ENCODE measurements at places on chromosomes 12 and 14.

DNA sequence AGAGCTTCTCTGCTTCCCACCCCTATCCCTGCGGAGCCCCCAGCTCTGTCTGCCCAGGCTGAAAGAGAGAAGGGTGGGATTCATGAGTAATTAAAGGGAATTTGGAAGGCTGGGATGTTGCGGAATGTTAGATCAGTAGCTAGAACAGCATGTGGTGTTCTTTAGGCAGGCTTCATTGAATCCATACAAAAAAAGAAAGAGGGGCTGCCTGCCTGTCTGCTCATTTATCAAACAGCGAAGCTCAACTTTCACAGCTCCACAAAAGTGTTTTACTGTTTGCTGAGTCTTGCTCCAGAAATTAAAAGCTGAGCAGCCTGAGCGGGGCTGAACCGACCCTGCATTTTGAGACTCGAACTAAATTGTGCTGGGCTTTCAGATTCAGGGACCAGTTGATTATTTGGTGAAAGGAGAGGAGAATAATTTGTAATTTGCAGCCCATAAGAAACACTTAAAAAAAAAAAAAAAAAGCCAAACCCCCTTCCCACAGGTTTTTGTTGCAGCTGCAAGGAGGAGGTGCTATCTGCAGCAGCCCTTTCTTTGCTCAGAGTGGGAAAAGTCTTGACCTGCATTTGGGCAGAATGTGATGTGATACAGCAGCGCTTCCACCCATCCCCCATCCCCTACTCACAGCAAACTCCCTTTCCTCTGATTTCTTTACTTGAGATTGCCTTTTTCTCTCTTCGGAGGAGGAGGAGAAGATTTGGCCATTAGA, 89.7 kb downstream of the RFX4 start:
- no peak for DNase-seq

- no peak for DNase-seq
Measured at GRCh38 chr12:2360630-2361170, 307.9 kb downstream of the CACNA1C start.

DNA sequence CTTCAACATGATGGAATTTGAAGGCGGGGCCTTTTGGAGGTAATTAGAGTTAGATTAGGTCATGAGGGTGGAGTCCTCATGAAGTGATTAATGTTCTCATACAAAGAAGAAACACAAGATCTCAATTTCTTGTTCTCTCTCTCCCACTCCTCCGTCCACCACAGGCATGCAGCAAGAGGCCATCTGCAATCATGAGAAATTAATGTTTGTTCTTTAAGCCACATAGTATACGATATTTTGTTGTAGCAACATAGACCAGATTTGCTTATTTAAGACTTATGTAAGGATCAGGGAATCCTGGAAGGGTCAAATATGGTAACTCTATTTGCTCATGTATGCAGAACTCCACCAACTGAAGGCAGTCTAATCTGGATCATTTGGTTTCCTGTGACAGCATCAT, 429.0 kb downstream of the LRIG3 start:
- DNase-seq = no peak

- no peak for DNase-seq
Measured at GRCh38 chr12:12327802-12328201, 22.2 kb downstream of the MANSC1 start.

GRCh38 chr14:82850576-82850975, 1316.9 kb upstream of the SEL1L start:
- no peak for DNase-seq

- DNase-seq = no peak
Measured at GRCh38 chr14:61454545-61454944, 133.2 kb downstream of the PRKCH start.

DNA sequence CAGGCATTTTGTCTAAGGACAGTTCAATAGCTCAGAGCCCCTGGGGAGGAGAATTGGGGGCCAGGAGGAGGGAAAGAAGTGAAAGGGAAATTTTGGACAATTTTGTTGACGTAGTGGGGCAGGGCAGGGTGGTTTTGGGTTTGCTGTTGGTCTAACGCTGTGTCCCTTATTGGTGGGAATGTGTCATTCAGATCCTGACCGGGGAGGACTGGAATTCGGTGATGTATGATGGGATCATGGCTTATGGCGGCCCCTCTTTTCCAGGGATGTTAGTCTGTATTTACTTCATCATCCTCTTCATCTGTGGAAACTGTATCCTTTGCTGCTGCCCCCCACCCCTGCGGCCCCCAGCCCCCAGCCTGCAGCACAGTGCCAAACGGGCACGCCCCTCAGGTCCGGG, 212.1 kb upstream of the FKBP4 start:
- no peak for DNase-seq

GRCh38 chr14:71451501-71451900, 480.7 kb upstream of the RGS6 start:
- no peak for DNase-seq

DNA sequence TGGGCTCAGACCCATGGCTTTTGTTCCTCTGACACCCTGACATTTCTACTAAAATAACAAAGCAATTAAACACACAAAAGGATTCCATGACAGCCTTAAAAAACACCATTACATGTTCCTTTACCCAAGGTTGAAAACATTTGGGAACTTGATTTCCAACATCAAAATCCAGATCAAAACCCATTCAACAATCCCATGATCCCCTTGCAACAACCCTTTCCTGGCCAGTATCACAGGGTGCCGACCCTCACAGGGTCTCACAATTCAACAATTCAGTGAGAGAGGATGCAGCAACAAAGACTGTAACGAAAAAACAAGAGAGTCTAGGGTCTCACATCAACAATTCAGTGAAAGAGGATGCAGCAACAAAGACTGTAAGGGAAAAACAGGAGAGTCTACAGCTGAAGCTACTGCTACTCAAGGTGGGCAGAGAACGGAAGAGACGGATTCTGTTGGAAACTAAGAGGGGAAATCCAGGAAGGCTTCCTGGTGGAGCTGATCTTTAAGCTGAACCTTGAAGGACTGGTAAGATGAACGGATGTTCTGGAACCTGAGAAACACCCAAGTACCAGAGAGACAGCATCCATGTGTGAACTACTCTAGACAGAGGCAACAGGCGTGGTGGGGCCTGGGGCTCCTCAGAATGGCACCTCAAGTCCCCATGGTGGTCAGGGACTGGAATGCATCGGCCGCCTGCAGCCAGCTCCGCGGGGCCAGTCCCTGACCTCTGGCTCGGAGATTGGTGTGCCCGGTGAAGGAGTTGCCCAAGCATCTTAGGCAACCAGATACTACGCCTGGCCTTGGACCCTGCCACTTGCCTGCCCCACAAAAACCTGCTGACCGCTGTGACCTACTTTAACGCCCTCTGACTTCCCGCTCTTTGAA, 22.7 kb upstream of the ZFP36L1 start:
- DNase-seq = no peak

- no peak for DNase-seq
Measured at GRCh38 chr12:118912697-118913270, 68.6 kb upstream of the SRRM4 start.

DNA sequence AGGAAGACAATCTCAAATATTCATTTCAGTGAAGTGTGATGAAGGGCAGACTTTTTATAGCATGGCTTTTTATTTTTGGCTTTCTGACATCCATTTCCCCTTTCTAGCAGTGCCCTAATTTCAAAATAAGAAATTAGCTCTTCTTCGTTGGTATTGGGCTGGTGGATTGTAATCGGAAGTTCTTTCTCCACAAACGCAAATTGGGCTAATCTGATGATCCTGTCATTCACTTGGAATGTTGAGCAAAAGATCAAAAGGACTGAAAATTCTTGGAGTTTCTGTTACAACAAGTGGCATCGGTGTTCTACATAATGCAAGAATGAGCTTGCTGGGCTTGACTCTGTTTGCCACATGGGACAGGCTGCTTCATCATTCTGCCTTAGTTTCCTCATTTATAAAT, 1182.8 kb downstream of the FLRT2 start:
- DNase-seq = no peak

GRCh38 chr14:47389535-47389934, 285.9 kb downstream of the MDGA2 start:
- no peak for DNase-seq

- DNase-seq = no peak
Measured at GRCh38 chr12:127685931-127686330, 581.0 kb upstream of the TMEM132C start.

- no peak for DNase-seq
Measured at GRCh38 chr14:20642182-20642581, 691 bp upstream of the OR6S1 start.

DNA sequence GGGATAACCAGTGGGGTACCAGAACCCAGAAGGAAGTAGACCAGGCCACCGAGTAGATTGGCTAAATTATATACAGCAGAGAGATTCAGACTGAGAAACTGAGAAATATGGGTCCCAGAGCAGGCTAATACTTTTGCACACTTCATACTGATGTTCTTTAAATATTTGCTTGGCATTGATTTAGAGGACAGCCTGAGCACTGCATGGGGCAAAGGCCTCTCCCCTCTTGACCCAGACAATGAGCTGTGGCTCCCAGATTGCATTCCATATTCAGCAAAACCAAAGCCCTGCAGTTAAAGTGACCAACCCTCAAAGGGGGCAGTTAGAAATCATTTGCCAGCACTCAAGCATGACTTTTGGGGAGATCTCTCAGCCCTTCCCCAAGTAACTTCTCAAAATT, 279.2 kb downstream of the SUDS3 start:
- DNase-seq = no peak

- DNase-seq = no peak
Measured at GRCh38 chr14:79050787-79051727, 880.9 kb downstream of the NRXN3 start.

GRCh38 chr14:104546591-104547309, 32.8 kb upstream of the C14orf180 start:
- DNase-seq = no peak

- DNase-seq = no peak
Measured at GRCh38 chr12:69066492-69067373, 133.8 kb upstream of the CPM start.

- DNase-seq = no peak
Measured at GRCh38 chr12:32739279-32739678, 16.4 kb downstream of the YARS2 start.

DNA sequence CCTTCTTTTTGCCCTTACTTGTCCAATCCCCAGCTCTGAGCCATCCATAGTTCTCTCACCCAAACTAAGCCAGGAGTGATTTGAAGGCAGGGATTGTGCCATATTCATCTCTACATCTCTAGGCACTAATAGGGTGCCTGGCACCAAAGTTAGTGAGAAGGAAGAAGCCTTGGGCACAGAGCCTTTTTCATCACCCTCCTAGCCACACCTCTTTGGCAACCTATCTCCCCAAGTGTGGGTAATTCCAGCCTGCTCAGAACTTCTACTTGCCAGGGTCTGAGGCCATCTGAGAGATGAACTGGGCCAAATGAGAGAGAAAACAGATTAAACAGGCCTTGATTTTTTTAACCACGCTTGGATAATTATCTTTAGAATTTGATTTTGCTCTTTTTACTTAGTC, 61.3 kb downstream of the PHLDA1 start:
- DNase-seq = no peak

GRCh38 chr12:124282287-124282686, 12.6 kb upstream of the RFLNA start:
- DNase-seq = no peak

GRCh38 chr12:98701166-98701565, 56.1 kb downstream of the APAF1 start:
- no peak for DNase-seq

GRCh38 chr12:104435175-104435574, 21.6 kb upstream of the CHST11 start:
- DNase-seq = no peak

GRCh38 chr14:53767566-53767965, 189.1 kb downstream of the BMP4 start:
- DNase-seq = no peak

GRCh38 chr12:104095289-104095688, 31.0 kb downstream of the HCFC2 start:
- DNase-seq = no peak

DNA sequence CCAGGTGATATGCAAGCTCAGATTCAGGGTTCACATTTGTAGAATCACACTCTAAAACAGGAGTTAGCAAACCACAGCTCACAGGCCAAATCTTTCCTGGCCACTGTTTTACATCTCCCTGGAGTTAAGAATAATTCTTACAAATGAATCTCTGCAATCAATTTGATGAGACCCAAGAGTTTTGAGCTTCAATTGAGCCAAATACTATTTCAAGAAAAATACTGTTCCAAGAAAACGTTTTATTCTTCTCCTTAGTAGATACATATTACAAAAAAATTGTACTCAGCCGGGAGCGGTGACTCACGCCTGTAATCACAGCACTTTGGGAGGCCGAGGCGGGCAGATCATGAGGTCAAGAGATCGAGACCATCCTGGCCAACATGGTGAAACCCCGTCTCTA, 2.5 kb downstream of the PTGDR start:
- no peak for DNase-seq

- DNase-seq = no peak
Measured at GRCh38 chr14:37597538-37597913, 2.1 kb downstream of the TTC6 start.

GRCh38 chr14:55547650-55548315, 32.2 kb upstream of the KTN1 start:
- no peak for DNase-seq

GRCh38 chr12:77814386-77814785, 16.3 kb upstream of the NAV3 start:
- no peak for DNase-seq

GRCh38 chr14:63773504-63773903, 45.6 kb upstream of the SGPP1 start:
- DNase-seq = no peak

GRCh38 chr12:67152451-67152850, 116.7 kb upstream of the CAND1 start:
- no peak for DNase-seq

DNA sequence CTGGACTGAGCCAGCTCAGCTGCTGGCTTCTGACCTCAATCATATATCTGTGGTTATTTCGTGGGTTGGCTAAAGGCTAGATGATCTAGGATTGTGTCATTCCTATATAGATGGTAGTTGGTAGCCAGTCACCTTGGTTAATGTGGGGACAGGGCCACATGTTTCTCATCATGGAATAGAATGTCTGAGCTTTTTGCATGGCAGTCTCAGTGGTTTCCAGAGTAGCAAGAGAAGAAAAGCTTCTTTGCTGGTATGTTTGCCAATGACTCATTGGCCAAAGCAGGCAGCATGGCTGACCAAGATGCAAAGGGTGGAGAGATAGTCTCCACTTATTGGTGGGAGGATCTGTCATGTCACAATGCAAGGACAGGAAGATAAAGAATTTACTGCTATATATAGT, 746.4 kb upstream of the FLRT2 start:
- no peak for DNase-seq

DNA sequence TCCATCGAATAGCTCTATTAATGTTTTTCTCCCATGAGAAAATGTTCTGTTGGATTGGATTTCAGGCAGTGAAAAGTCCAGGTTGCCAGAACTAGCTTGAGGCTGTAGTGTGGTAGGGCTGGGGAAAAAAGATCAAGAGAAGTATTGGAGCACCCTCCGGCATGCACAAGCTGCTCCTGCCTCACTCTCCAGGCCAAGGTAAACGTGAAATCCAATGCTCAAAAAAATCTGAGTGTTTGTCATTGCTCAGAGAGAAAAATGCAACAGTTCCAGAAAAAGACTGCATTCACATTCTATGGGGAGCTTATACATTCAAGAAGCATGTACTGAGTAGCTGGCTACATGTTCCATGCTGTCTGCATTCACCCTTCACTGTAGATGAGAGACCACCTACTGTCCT, 680.9 kb upstream of the TBX3 start:
- no peak for DNase-seq

Data from AG09309 (cell line).